CD4-positive, alpha-beta T cell treated with Interleukin-15 for 1 hour (primary cell): ENCODE measurements at places on chromosomes 16 and 17.
A peak's percentile ranks its signal among the peaks of the same experiment; 100 is the strongest.

DNA sequence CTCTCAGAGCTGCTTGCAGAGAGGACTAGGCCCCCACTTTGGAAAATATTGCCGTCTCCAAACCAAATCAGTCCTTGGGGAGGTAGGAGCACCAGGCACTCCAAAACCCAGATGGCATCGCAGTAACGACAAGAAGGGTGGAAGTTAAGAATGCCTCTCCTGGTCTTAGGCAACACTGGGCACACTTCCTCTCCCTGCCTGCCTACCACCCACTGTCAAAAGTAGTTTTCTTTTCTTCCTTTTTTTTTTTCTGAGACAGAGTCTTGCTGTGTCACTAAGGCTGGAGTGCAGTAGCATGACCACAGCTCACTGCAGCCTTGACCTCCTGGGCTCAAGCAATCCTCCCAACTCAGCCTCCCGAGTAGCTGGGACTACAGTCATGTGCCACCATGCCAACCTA is 47.2 kb downstream of the SRL start:
- DNase-seq = peak; percentile 32

- DNase-seq = peak; percentile 39
Measured at GRCh38 chr16:4115209-4115948, 863 bp downstream of the ADCY9 start.

DNA sequence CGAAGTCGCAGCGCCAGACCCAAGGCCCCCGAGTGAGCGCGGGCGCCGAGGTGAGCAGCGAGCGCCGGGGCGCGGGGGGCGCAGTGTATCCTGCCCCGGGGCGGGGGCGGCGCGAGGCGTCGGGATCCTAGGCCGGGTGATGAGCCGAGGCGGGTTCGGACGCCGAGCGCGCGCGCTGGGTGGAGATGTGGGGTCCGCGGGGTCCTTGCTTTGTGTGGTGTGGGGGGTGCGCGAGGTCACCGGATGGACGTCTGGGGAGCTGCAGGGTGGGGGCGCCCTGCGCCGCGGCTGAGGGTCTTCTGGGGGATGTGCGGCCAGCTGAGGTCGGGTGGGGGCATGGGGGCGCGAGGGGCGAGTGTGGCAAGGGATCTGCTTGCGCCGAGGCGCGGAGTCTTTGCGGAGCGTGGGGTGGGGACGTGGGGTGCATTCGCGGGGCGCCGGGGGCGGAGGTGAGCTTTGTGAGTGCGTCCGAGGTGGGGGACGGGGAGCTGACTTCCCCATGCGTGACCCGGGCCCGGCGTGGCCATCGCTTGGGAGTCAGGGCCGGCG is 560 bp downstream of the RAI1 start:
- DNase-seq = no peak

GRCh38 chr16:13997933-13998332 is 73.2 kb upstream of the MRTFB start:
- no peak for DNase-seq

GRCh38 chr16:85055493-85056210 is 28.1 kb downstream of the KIAA0513 start:
- peak; percentile 83 for DNase-seq

DNA sequence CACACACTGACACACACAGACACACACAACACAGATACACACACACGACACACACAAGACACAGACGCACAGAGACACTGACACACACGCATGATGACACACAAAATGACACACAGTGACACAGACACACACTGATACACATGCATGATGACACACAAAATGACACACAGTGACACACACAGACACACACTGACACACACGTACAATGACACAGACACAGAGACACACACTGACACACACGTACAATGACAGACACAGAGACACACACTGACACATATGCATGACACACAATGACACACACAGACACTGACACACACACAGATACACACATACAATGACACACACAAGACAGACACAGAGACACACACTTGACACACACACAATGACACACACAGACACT is 10.3 kb downstream of the CACNG1 start:
- no peak for DNase-seq

DNA sequence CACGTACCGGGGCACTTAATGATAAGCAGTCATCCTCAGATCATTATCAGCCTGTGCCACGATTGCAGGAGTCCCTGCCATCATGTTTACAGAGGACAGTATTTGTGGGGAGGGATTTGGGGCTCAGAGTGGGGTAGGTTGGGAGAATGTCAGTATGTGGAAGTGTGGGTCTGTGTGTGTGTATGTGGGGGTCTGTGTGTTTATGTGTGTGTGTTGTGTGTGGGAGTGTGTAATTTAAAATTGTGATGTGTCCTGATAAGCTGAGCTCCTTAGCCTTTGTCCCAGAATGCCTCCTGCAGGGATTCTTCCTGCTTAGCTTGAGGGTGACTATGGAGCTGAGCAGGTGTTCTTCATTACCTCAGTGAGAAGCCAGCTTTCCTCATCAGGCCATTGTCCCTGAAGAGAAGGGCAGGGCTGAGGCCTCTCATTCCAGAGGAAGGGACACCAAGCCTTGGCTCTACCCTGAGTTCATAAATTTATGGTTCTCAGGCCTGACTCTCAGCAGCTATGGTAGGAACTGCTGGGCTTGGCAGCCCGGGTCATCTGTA is 13.5 kb upstream of the EFCAB13 start:
- no peak for DNase-seq

DNA sequence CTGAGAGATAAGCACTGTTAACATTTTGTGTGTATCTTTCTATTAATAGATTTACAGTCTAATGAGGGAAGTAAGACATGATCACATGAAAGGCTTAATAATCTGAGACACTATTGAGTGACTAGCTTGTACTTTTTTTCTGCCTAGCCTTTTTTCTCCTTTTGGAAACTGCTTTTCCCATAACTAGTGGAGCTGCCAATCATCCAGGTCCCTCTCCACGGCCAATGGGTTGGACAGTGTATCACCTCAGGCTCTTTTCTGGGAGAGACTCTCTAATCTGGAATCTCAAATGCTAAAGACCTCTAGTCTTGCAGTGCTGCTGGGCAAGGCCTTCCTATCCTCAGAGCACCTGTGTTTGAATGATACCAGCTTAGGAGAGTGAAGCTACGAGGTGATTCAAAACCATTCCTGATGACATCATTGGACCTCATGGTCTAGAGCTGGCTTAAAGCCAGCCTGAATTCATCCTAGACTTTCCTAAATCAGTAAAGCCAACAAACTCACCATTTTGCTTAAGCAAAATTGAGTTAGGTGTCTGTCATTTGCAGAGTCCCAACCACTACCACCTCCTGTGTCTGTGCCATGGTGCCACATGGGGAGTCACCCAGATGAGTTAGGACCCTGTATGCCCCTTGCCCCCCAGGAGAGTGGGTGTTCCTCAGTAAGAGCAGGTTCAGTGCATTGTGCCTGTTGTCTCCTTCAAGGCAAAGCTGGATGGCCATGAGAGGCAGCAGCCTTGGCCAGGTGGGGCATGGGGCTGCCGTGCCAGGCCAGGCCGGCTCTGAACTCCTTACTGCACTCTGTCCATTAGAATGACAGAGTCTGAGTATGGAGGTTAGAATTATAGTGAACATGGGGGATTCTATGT is 62.9 kb downstream of the SPECC1 start:
- DNase-seq = no peak

GRCh38 chr16:57260294-57260929 is 15.4 kb downstream of the ARL2BP start:
- DNase-seq = peak; percentile 23

- DNase-seq = no peak
Measured at GRCh38 chr16:89038811-89039735, 54.6 kb upstream of the ACSF3 start.

DNA sequence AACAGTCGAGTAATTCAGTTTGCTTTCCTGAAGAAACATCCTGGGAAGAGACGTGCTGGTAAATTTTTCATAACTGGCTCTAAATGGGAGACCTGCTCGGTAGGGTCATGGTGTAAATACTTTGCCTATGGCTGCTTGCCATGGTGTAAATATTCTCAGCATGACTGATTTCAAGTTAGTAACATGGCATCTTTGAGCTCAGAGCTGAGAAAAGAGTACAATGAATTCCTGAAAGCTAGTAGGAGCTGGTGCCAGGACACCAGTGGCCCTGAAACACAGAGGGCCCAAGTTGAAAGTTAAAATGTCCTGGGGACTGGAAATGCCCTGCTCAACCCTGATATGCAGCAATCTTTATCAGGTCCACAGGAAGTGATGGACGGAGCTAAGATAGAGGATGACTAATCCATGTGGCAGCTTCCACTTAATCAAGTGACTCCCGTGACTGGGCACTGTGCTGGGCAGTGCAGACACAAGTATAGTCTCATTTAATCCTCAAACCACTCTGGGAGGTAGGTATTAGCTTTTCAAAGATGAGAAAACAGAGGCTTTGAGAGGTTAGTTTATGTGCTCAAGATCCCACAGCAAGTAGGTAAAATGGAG is 130.1 kb upstream of the ADAMTS18 start:
- DNase-seq = no peak

DNA sequence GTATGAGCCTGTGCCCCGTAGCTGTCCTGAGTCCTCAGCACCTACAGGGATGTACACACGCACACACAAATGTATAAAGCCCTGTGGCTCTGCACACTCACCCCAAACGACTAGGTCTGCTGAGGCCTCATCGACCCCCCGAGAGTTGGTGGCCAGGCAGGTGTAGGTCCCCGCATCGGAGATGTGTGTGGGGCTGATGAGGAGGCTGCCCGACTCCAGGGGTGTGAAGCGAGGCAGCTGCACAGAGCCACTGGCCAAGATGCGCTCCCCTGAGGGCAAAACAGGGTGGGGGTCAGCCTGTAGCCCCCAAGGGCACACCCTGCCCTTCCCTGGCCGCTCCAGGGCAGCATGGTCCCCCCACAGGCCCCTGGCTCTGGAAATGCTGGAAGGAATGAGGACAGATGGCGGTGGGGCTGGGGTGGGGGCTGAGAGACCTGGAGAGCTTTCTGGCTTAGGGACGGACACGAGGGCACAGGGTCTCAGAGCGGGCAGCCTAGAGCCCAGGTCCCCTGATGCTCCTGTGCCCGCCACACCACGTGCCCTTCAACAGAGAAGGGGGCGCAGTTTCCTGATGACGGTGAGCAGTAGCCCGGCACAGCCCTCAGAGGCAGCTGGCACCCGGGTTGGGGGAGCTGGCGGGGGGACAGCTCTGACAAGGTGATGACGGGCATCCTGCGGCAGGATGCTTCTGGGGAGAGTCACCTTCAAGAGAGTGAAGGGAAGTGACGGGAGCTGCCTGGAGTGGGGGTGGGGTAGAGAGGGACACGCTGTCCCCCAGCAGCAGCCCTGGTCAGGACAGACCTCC is 119.8 kb upstream of the CDC42EP4 start:
- DNase-seq = no peak

GRCh38 chr17:47239967-47240651 is 13.5 kb upstream of the ITGB3 start:
- no peak for DNase-seq

DNA sequence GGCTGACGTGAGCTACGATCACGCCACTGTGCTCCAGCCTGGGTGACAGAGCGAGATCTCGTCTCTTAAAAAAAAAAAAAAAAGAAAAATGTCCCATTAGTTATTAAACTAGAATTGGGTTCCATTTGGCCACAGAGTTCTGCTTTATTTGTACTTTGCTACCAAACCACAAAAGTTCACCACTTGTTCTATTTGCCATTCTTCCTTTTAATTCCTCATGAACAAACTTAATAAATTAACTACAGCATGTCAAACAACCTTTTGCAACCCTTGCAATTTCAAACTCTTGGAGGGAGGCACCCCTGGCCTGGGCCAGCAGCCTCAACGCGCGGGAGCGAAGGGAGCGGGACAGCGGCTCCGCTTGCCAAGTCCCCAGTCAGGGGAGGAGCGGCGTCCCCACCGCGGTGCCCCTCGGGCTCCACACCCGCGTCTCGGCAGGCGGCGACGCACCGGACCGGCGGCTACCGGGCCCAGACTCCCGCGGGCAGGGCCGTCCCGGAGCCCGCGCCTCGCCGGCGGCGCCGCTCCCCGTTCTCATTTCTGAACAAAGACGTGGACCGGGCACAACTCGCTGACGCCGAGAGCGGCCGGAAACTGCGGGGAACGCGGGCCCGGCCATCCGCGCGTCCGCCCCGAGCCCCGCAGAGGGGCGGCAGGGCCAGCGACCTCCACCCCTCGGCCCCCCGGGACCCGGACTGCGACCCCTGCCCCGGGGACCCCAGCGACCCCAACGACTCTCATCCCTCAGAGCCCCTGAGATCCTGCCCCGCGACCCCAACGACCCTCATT is 775 bp downstream of the CYTH1 start:
- DNase-seq = peak; percentile 45

GRCh38 chr17:36072431-36073121 is 8.5 kb downstream of the CCL18 start:
- peak; percentile 67 for DNase-seq

DNA sequence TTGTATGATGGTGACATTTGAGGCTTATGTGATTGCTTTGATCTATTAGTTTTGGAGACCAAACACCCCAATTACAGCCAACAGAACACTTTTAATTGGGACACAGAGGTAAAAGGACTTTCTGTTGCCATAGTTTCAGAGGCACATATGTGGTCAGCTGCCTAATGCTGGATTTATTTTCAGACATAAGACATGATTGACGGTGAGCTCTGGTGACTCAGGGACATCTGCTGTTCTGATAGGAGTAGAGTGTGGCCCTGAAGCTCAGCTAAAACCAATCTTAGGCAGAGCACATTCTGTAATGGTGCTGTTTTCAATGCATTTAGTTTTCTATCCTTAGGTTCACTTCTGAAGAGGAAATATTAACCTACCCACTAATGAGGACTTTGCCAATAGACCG is 247.1 kb downstream of the UTP18 start:
- no peak for DNase-seq

DNA sequence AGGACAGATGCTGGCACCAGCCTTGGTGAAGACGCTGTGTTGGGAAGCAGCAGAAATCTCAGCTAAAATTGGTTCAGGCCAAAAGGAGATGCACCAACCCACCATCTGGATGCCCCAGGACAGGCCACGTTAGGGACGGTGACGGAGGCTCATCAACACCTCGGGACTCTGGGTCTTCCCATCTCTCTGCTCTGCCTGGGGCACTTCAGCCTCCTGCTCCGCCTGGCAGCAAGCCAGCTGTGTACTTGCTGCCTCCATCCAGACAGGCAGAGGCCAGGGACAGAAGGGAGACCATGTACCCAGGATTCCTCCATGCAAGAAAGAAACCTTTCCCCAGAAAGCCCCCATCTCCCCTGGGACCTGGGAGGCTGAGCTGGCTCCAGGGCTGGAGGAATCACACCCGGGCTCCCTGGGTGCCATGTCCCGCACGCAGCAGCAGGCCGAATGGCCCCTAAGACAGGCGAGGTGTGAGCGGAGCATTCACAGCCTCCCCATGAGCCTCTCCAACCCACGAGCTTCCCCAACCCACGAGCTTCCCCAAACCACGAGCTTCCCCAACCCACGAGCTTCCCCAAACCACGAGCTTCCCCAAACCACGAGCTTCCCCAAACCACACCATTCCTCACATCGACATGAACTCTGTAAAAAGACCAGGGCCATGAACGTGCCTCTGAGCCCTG is 274.5 kb downstream of the C16orf95 start:
- DNase-seq = no peak

DNA sequence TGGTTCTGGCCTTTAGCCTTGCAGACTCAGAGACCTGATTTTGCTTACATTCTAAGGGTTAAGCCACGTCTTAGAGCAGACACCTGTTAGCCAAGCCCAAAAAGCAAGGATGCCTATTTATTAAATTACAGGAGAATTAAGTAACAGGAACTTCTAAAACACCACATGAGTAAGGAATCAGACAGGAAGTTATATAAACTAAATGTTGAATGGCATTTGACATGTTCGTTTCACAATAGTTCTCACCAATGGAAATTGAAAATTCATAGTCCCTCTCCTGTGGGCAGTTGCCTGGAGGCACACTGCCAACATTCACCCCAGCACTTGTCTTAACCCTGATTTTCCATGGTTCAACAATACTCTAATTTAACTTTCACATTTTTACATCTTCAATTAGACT is 9.0 kb downstream of the KRTAP9-7 start:
- no peak for DNase-seq

GRCh38 chr17:39069114-39069756 is 82.2 kb downstream of the PLXDC1 start:
- peak; percentile 24 for DNase-seq
